ENCODE measurements at places on chromosomes 1 and 21. TPM values are rescaled to one million over a fixed set of nuclear protein-coding genes. Genes with fewer than 3 reads are reported as not detected.

FNBP1L gene
- total RNA-seq, result 6.3 TPM

NHLH1 gene
- not detected for total RNA-seq

IL12RB2 gene
- not detected for total RNA-seq

SH3GLB1 gene
- total RNA-seq, result 55.7 TPM

IARS2 gene
- 119 TPM for total RNA-seq

KCNJ15 gene
- total RNA-seq, result 1.7 TPM

AADACL3 gene
- not detected for total RNA-seq

IRF6 gene
- total RNA-seq, result 1.8 TPM

FAM151A gene
- not detected for total RNA-seq

FAM43B gene
- total RNA-seq, result 0.33 TPM

PERM1 gene
- total RNA-seq, result under 0.01 TPM

COL6A1 gene
- 1,502 TPM for total RNA-seq

CYP4A22 gene
- not detected for total RNA-seq

LMX1A gene
- total RNA-seq, result not detected

FGR gene
- total RNA-seq, result 0.17 TPM

CELA3A gene
- total RNA-seq, result not detected

KLF17 gene
- 0.17 TPM for total RNA-seq

ASAP3 gene
- total RNA-seq, result 62.4 TPM

TINAGL1 gene
- total RNA-seq, result 0.99 TPM

TNFSF18 gene
- under 0.01 TPM for total RNA-seq

ITLN2 gene
- total RNA-seq, result not detected

Measured in smooth muscle cell of trachea (primary cell).